ENCODE measurements at places on chromosomes 3 and 15. TPM values are rescaled to one million over a fixed set of nuclear protein-coding genes. Genes with fewer than 3 reads are reported as not detected.

TRH gene
- not detected for total RNA-seq

ICE2 gene
- total RNA-seq = 27.1 TPM

SKOR1 gene
- total RNA-seq = 0.09 TPM

AGBL1 gene
- not detected for total RNA-seq

APH1B gene
- 18.5 TPM for total RNA-seq

CACNA2D2 gene
- 0.09 TPM for total RNA-seq

KLHL6 gene
- total RNA-seq = under 0.01 TPM

MME gene
- total RNA-seq = 789 TPM

ANKRD63 gene
- total RNA-seq = not detected

SNTN gene
- not detected for total RNA-seq

LRRIQ4 gene
- total RNA-seq = not detected

LSAMP gene
- 11.6 TPM for total RNA-seq

SPESP1 gene
- 3.2 TPM for total RNA-seq

AHSG gene
- total RNA-seq = not detected

CCR9 gene
- total RNA-seq = not detected

HTR3E gene
- total RNA-seq = not detected

CDHR4 gene
- total RNA-seq = under 0.01 TPM

OR5K1 gene
- not detected for total RNA-seq

MKRN2OS gene
- not detected for total RNA-seq

CDC25A gene
- 1.3 TPM for total RNA-seq

EFHB gene
- total RNA-seq = 0.28 TPM

MESP2 gene
- 0.57 TPM for total RNA-seq

PIF1 gene
- 7.2 TPM for total RNA-seq

DNAH1 gene
- 1.7 TPM for total RNA-seq

AQP9 gene
- total RNA-seq = not detected
